Nephron progenitor cell (in vitro differentiated cells): ENCODE measurements at places on chromosomes 6 and 20.
A peak's percentile ranks its signal among the peaks of the same experiment; 100 is the strongest.

GRCh38 chr6:43075670-43076463 is at the start of gene PTK7:
PTK7 (plus strand) TSS chr6:43076314; CDS start chr6:43076489, 175 bp downstream.
- peak within 1 kb of the TSS; percentile 80 for H3K4me3 ChIP-seq
- peaks cover 31% of the 10 kb centered on the region for H3K36me3 ChIP-seq
- peak; percentile 95 for DNase-seq

DNA sequence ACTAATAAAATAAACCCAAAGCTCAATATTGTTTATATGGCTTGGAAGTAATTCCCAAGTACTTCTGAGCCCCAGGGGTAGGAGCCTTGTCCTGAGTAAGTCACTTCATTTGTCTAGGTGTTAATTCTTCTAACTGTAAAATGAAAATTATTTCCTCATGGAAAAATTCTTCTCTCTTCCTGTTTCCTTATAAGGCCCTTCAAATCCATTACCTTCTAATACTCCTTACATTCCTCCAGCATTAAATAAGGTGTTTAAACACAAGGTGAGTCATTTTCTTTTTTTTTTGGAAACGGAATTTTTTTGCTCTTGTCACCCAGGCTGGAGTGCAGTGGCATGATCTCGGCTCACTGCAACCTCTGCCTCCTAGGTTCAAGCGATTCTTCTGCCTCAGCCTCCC is 41.9 kb downstream of the PRR18 start:
- no peaks in the 10 kb centered on the region for H3K36me3 ChIP-seq
- no peak for DNase-seq
- peaks cover 13% of the 10 kb centered on the region for H3K4me1 ChIP-seq
- H3K27ac ChIP-seq: no peak overlapping the region

DNA sequence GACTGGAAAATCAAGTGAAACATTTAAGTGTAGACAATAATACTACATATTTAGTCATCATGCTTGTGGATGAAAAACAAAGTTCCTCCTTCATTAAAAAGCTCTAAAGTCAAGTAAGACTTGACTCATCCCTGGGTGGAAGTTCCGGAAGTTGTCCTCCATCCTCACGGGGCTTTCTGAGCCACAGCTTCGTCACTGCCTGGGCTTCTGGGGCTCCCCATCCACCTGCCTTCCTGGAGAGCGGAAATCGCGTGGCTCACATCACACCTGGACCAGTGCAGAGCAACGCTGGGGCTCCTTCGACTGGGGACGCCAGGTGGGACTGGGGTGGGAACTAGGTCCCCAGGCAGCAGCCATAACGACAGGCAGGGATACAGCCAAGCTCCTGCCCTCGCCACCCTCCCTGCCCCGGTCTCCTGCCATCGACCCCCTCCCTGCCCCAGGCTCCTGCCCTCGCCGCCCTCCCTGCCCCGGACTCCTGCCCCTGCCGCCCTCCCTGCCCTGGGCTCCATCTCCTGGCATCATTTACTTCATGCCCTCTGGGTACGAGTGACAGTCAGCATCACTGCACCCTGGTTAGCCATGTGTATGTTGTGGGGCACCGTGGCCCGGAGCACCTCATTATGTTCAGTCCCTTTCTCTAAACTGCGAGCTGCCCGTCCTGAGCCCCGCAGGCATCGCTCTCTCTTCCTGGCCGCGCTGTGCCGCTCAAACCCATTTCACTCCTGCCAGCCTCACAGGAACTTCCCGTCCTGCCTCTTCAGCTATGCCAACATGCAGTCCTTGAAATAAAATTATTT is 12.9 kb downstream of the THBS2 start:
- no peak for DNase-seq
- no peak overlapping the region for H3K4me3 ChIP-seq
- H3K36me3 ChIP-seq: no peaks in the 10 kb centered on the region
- peak overlapping the region; percentile 6 for H3K27ac ChIP-seq

GRCh38 chr6:170253910-170254269 is 37.0 kb downstream of the DLL1 start:
- peaks cover 50% of the 10 kb centered on the region for H3K4me1 ChIP-seq
- H3K36me3 ChIP-seq: no peaks in the 10 kb centered on the region
- H3K4me3 ChIP-seq: no peak overlapping the region
- H3K27ac ChIP-seq: no peak overlapping the region
- H3K27me3 ChIP-seq: no peaks in the 10 kb centered on the region

DNA sequence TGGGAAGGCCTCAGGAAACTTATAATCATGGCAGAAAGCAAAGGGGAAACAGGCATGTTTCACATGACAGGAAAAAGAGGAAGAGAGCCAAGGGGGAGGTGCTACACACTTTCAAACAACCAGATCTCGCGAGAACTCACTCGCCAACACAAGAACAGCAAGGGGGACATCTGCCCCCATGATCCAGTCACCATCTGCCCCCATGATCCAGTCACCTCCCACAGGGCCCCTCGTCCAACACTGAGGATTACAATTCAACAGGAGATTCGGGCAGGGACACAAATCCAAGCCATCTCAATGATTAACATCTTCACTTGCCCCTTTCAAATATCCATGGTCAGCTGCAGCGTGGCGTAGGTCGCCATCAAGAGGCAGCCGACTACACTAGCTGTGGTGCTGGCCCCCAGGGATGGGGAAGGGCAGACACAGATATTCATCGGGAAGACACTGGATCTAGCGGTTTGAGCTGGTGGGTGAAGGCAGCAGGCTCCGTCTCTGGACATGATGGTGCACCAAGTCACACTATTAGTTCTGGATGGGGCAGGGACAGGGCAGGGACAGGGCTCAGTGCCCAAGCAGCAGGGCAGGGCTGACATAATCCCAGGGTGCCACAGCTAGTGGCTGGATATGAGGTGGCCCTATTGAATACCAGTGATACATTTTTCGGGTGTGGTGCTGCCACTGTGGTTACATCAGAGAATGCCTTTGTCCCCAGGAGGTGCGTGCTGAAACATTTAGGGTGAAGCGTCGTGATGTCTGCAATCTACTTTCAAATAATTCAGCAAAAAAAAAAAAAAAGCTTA is 31.6 kb downstream of the TUBB2B start:
- H3K36me3 ChIP-seq: no peaks in the 10 kb centered on the region
- peaks cover 13% of the 10 kb centered on the region for H3K4me1 ChIP-seq
- no peak overlapping the region for H3K4me3 ChIP-seq

GRCh38 chr6:132087391-132087790 is 136.2 kb upstream of the CCN2 start:
- no peaks in the 10 kb centered on the region for H3K27me3 ChIP-seq
- no peak for DNase-seq
- H3K4me1 ChIP-seq: peaks cover 6% of the 10 kb centered on the region
- H3K27ac ChIP-seq: no peak overlapping the region

GRCh38 chr6:84151669-84152068 is 75.8 kb downstream of the CEP162 start:
- peaks cover 47% of the 10 kb centered on the region for H3K36me3 ChIP-seq
- DNase-seq: no peak
- no peaks in the 10 kb centered on the region for H3K27me3 ChIP-seq
- no peak overlapping the region for H3K4me3 ChIP-seq
- peak overlapping the region; percentile 60 for H3K27ac ChIP-seq
- H3K4me1 ChIP-seq: peaks cover 8% of the 10 kb centered on the region

GRCh38 chr6:10271982-10272381 is 142.9 kb downstream of the TFAP2A start:
- H3K4me1 ChIP-seq: peaks cover 38% of the 10 kb centered on the region
- H3K27me3 ChIP-seq: peaks cover 57% of the 10 kb centered on the region
- no peak for DNase-seq
- H3K27ac ChIP-seq: no peak overlapping the region
- no peaks in the 10 kb centered on the region for H3K36me3 ChIP-seq

DNA sequence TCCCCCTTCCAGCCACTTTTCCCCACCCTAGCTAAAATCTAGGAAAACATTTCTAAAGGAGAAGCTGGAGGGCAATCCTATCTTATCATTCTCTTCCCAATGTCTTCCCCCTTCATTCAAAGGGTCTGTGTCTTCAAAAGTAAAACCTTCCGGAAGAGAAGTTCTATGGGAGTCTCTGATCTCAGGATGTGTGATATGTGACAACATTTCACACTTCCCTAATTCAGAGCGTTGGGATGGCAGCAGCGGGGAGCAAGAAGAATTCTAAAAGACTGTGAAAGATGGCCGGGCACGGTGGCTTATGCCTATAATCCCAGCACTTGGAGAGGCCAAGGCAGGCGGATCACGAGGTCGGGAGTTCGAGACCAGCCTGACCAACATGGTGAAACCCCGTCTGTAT is 65.4 kb upstream of the AKIRIN2 start:
- peak overlapping the region; percentile 42 for H3K27ac ChIP-seq
- peaks cover 14% of the 10 kb centered on the region for H3K4me1 ChIP-seq
- no peaks in the 10 kb centered on the region for H3K27me3 ChIP-seq
- H3K4me3 ChIP-seq: no peak overlapping the region
- no peak for DNase-seq

DNA sequence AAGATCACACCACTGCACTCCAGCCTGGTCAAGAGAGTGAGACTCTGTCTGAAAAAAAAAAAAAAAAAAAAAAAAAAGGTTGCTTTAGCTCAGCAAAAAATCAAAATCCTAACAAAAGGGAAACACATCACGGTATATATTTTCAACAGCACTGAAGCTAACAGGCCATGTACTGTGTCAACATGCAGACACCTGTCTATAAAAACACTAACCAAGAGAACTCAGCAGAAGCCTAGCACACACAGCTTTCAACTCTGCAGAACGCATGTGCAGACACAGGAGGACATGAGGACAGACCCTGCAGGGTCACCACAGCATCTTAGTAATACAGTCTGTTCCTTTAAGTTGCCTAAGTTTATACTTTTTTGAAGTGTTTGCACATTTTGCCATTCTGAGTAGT is 13.5 kb downstream of the NINL start:
- H3K27ac ChIP-seq: peak overlapping the region; percentile 69
- H3K36me3 ChIP-seq: peaks cover 76% of the 10 kb centered on the region
- H3K27me3 ChIP-seq: no peaks in the 10 kb centered on the region
- no peak overlapping the region for H3K4me3 ChIP-seq
- peaks cover 43% of the 10 kb centered on the region for H3K4me1 ChIP-seq

GRCh38 chr20:35049776-35050352 is 42.7 kb downstream of the TRPC4AP start:
- no peak overlapping the region for H3K4me3 ChIP-seq
- H3K27me3 ChIP-seq: no peaks in the 10 kb centered on the region
- H3K4me1 ChIP-seq: no peaks in the 10 kb centered on the region
- no peak for DNase-seq

GRCh38 chr20:56385130-56385529 is 6.9 kb downstream of the AURKA start:
- H3K4me3 ChIP-seq: no peak overlapping the region
- peaks cover 79% of the 10 kb centered on the region for H3K36me3 ChIP-seq
- H3K27ac ChIP-seq: no peak overlapping the region
- no peak for DNase-seq
- H3K27me3 ChIP-seq: no peaks in the 10 kb centered on the region

DNA sequence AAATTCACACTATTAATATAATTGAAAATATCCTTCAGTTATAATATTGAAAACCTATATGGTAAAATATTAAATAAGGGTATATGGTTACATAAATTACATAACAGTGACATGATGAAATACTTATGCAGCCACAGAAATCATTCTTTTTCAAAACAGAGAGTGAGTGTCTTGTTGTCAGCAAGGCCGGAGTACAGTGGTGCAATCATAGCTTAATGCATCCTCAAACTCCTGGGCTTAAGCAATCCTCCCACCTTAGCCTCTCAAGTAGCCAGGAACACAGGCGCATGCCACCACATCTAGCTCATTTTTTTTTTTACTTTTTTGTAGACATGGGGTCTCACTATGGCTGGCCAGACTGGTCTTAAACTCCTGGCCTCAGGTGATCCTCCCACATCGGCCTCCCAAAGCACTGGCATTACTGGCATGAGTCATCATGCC is 40.4 kb downstream of the FAM8A1 start:
- no peaks in the 10 kb centered on the region for H3K27me3 ChIP-seq
- no peaks in the 10 kb centered on the region for H3K4me1 ChIP-seq
- no peak for DNase-seq

DNA sequence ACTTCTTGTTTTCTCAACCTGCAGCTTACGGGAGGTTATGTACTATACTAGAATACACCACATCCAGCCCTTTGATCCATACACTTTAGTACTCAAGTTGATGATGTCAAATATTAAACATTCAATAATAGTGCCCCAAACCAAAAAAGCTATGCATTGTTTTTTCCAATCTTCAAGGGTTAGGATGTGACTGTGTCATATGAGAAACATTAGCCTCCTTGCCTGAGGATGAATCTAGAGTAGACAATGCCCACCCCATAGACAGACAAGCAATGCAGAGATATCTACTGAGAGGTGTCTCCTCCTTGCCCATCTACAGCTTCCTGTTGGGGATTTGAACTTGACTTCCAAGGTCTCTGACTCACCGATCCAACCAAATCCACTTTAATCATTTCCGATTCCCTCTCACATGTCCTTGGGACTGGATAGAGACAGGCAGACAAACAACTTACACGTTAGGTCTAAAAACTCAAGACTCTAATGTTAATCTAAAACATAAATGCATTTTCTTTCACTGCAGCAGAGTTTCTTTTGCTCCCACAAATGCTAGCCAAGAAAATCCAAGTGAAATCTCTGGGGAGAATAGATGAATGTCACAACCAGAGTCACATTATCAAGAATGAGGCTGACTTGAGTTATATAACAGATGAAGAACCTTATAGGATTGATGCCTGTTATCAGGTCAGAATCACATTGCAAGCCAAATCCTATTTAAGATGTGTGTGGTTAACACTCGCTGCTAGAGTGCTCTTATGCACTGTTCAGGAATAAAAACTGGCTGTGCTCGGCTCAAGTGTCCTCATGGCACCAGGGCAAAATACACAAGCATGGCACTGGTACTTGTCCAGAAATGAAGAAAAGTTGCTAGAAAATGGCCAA is 75.5 kb upstream of the TNFAIP3 start:
- H3K27ac ChIP-seq: no peak overlapping the region
- no peaks in the 10 kb centered on the region for H3K27me3 ChIP-seq
- DNase-seq: no peak
- no peak overlapping the region for H3K4me3 ChIP-seq

DNA sequence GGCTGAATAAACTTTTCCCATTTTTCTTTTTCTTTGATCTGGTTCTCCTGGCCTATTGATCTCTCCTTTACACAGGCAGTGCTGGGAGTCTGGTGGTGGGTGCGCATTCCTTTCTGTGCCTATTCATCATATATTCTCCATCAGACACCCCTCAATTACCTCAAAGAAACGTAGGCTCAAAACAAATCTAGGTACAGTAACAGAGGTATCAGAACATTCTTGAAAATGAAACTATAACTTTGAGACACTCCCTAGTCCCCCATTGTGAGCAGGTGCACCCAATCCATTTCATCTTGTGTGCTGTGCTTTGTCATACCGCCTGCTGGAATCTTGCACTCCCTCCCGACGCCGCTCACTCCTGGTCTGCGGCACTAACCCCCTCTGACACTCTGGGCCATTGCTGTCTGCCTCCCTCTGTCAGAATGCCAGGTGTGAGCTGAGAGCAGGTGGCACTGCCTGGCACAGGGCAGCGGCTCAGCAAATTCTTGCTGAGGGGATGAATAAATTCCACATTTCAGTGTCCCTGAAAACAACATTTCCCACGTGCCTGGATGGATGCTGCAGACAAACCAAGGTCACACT is 303.4 kb upstream of the EXOC2 start:
- peaks cover 7% of the 10 kb centered on the region for H3K4me1 ChIP-seq
- DNase-seq: no peak
- no peak overlapping the region for H3K4me3 ChIP-seq
- H3K36me3 ChIP-seq: no peaks in the 10 kb centered on the region
- H3K27ac ChIP-seq: no peak overlapping the region
